ENCODE measurements at places on chromosomes 5 and 9. TPM values are rescaled to one million over a fixed set of nuclear protein-coding genes. Genes with fewer than 3 reads are reported as not detected.

CCL21 gene
- not detected for total RNA-seq

DNA sequence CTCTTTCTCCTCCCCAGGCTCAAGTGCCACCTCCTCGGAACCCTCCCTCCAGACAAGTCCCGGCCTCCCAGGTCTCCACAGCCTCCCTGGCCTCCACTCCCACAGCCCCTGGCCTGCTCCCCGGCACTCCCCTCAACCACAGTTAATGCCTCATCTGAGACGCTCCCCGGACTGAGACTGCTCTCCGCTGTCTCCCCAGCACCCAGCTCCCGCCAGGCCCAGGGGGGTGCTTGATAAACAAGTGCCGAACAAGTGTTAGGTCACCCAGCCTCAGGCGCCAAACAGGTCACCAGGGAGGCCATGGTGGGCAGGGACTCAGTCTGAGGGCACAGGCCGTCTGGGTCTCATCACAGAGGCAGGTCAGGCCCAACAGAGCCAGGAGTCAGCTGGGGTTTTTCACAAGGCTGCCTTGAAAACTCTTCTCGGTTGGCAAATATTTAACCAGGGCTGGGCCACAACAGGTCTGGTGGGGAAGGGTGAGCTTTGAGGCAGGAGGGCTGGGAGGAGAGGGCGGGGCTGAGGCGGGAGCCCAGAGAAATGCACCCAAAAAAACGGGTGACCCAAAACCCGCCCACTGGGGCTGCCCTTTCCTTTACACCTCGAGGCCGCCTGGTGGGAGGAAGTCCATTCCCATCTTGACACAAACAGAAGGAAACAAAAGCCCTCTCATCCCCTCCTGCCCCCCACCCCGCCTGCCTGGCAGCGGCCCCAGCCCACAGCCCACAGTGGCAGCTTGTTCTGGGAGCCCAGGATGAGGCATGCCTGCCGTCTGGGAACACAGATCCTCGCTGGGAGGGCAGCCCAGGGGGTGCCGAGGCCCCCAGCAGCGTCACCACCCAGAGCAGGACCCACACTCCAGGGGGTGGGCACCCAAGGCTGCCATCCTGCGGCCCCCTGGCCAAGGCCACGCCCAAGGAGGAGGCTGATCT lies 66.6 kb upstream of the STXBP1 start:
- DNase-seq, result no peak

- no peak for DNase-seq
Observed at GRCh38 chr9:113302792-113303418, at the start of gene RNF183. Gene RNF183 (minus strand): TSS chr9:113303376. CDS start chr9:113298184, 5,192 bp downstream.

DNA sequence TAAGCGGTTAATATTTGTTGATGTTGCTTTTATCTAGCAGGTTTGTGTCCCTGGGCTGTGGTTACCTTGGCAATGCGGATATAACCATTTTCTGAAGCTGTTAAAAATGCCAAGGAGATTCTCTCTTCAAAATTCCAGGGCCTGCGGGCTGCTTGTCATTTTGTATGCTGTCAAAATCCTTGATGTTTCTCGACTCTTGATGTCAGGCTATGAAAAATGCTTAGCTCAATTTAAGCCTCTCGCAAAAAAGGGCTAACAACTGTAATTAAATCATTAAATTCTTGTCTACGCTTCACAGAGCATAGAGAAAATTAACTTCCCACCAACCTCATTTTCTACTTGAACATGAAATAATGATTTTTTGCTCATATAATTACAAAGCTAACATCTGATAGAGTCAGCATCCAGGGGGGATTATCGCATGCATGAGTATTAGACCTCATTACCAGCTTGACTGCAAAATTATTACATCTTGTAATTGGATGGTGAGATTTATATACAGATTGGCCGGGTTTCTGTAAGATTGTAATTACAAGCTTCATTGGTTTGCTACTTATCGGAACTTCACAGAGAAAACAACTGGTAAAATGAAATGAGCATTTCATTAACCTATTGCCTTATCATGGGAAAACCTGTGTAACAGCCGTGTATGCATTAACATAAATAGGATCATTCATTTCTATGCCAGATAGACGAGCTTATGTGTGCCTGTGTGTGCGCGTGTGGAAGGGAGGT lies 83.1 kb upstream of the IRX1 start:
- no peak for DNase-seq

All from cerebellum (tissue), 4 donors.